Nephron progenitor cell (in vitro differentiated cells): ENCODE measurements at places on chromosomes 11 and 22.
A peak's percentile ranks its signal among the peaks of the same experiment; 100 is the strongest.

GRCh38 chr22:26812731-26813130 lies 155.3 kb downstream of the MIAT start:
- DNase-seq = no peak

GRCh38 chr22:27990879-27991278 lies 71.8 kb upstream of the PITPNB start:
- DNase-seq = peak; percentile 51

GRCh38 chr11:6219359-6219758 lies 14.0 kb downstream of the C11orf42 start:
- DNase-seq = no peak

- no peak for DNase-seq
These were observed 275.3 kb downstream of the METTL15 start for GRCh38 chr11:28383456-28383855.

GRCh38 chr11:84140386-84141169 lies 854.4 kb upstream of the CCDC90B start:
- no peak for DNase-seq

DNA sequence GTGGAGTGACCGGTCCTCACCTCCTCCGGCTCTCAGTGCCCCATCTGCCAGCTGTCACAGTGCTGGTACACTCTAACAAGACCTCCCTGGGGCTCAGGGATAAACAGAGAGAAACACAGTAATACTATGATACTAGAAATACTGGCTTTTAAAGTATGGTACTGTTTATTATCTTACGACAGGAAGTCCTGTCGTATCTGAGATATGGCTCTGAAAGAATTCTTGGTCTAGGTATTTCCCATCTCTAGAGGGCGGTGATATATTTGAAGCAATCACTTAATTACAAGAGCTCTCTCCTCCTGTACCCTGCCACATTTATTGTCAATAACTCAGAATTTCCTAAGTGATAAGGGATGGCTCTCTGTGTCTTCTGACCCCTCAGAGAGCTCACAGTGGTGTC lies 119.1 kb downstream of the RRM1 start:
- no peak for DNase-seq

GRCh38 chr22:46117206-46118199 lies 32.8 kb upstream of the PPARA start:
- no peak for DNase-seq

DNA sequence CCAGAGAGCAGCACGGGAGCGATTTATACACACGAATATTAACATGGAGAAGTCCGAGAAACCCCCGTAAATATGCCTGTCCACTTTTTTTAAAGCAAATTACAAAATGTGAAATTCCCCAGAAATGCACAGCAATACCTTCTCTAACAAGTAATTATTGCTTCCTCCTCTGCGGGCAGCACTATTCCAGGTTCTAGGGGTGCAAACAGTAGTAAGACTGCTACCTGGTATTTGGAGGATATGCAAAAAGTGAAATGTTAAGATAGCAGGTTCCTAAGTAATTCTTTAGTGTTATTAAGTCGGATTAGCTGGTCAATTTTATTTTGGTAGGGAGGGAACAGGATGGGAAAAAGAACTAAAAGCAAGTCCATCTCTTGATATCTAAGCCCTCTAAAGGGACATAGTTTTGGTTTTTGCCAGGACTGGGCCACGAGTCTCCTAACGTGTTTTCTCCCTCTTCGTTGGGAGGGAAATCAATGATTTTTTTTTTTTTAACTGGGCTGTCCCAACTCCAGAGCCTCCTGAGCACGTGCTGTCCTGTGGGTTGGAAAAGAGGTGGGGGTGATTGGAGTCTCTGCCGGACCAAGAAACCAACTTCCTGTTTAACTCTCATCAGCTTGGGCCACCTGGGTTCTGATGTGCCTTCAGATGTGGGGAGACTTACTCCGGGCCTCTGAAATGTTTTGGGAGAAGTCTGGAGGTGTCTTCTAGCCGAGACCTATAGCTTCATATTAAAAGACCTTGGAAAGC lies 1.7 kb upstream of the XBP1 start:
- DNase-seq = no peak

- DNase-seq = no peak
These were observed 44.7 kb upstream of the SHISAL1 start for GRCh38 chr22:44357296-44357965.

DNA sequence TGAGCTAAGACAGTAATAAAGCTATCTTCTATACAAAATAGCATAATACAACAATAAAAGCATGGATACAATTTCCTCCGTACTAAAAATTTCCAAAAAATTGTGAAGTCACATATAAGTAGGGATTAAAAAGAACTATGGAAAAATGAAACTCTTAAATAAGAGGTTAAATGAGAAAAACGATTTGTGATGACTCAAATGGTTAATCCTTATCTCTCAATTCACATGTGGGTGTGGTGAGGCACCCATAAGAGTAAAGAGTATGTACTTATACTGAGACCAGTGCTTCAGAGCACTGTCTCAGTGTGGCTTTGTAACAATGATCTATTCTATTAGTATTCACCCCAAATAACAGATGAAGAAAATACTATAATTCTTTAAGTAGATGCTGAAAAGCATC lies 25.0 kb upstream of the CCDC34 start:
- no peak for DNase-seq
